ENCODE measurements at places on chromosomes 3 and 15.

GRCh38 chr3:176167272-176167671, 1030.0 kb downstream of the TBL1XR1 start:
- DNase-seq = no peak

DNA sequence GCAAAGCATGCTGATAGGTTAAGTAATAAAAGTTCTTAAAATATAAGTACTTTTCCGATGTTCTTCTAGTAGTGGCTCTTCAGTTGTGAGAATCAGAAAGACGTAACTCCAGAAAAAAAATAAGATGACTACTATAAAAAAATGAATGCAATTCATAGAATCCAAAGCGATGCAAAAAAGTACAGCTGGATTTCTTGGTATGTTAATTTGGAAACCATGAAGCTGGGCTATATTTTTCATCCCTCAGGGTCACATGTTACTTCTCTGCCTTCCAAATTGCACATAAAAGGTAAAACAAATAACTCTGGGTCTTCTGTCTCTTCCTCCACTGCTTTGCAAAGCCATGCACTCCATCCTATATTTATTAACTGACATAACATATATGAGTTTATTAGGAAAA, 843.9 kb upstream of the DPPA4 start:
- DNase-seq = no peak

GRCh38 chr15:40941068-40941527, 12.0 kb downstream of the DLL4 start:
- DNase-seq = no peak

GRCh38 chr3:19506171-19506570, 357.9 kb downstream of the KCNH8 start:
- DNase-seq = no peak

DNA sequence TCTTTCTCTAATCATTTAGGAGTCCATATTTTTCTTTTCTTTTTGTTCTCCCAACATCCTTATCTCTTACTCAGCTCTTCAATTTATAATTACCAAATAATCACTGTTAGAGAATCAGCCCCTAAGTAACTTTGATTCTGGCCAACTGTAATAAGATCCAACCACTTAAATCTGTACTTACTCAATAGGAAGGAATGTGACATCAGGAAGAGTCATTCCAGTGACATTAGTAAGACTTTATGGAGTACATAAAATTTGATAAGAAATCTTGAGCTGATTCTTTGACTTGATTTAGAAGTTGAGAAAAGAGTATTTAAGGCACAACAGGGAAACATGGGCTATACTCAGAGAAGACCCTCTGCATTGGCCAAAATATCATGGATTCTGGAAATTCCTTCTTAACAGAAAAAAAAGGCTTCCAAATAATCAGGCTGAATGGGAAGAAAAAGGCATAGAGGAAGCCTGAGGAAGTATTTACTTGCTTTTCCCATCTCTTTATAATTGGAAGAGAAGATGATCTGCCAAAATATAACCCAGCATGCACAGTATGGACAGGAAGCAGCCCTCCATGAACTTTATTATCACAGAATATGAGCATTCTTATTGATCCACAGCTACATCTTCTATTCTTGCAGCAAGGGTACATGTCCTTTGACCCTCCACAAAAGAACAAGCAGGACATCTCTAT, 289.7 kb upstream of the TPRG1 start:
- peak; percentile 93 for DNase-seq

DNA sequence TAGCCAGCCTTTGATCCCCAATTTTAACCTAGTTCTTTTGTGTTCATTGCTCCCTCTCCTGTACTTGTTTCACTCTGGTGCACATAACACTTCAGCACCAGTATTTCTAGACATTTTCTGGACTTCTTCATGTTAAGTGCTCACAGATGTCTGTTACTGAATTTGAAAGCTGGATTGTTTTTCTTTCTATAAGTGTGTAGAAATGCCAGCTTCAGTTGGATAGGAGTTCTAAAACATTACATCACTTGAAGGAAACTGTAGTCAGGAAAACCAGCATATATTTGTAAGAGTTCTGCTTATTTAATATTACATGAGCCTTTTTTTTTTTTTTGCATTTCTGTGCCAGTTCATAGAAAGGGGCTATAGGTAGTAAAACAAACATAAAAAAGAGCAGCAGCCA, 21.6 kb downstream of the QTRT2 start:
- DNase-seq = no peak

- no peak for DNase-seq
Observed at GRCh38 chr3:178749471-178749870, 213.2 kb downstream of the KCNMB2 start.

DNA sequence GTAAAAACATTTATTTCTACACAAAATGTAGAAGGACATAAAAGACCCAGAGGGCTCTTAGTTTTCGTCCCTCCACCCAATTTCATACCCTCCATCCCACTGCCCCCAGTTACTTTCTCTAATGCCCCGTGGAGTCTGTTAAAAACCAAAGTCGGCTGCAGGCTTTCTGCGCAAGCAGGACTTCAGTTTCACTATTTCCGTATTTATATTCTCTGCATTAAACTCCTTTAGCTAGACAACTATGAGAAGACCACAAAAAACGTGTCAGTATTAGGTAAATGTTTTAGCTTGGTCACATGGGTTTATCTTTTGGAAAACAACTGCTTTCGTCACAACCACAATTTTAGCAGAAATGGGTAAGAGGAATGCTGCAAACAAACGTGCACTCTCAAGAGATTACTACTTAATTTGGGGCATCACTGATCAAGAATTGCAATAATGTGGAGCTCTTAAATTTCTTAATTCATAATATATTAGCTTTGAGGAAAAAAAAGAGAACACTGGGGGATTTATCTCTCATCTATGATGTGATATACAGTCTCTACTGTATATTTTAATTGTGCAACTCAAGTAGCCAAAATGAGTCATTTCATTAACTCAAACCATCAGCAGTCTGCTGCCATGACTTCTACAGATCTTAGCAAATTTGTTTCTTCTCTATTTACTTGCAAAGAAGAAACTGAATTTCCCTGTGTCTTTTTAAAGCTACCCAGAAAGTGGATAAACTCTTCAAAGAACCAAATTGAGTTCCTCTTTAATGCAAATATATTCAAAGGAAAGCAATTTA, 740 bp upstream of the NSMCE3 start:
- DNase-seq = peak; percentile 34

DNA sequence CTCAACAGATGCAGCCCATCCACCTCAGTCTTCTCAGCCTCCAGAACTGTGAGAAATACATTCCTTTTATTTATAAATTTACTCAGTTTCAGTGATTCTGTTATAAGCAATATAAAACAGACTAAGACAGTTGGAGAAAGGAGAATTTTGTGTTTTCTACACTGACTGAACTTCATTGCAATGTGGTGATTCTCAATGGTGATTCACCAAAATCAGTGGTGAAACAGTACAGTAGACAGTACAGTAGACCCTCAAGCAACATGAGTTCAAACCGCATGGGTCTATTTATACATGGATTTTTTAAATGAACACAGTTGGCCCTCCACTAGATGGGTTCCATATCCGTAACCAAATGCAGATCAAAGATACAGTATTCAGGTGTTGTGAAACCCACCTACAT, 403.1 kb upstream of the TGFBR2 start:
- DNase-seq = peak; percentile 74

- peak; percentile 61 for DNase-seq
Observed at GRCh38 chr3:105334138-105334882, 32.4 kb upstream of the ALCAM start.

DNA sequence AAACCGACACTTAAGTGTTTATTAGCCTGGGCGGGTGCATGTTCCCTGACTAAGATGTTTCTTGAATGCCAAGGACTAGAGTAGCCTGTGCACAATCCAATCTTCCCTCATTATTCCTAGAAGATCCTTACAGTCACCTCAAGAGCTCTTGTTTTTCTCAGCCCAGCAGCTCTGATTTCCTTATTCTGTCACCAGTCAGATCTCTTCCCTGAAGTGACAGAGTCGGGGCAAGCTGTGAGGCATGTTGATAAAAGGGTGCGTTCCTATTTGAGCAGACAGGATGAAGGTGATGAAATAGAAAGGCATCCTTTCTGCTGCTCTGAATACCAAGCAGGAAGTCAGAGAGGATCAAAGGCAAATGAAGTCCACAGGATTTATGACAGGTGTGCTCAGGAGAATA, 125.6 kb upstream of the MCTP2 start:
- DNase-seq = no peak

DNA sequence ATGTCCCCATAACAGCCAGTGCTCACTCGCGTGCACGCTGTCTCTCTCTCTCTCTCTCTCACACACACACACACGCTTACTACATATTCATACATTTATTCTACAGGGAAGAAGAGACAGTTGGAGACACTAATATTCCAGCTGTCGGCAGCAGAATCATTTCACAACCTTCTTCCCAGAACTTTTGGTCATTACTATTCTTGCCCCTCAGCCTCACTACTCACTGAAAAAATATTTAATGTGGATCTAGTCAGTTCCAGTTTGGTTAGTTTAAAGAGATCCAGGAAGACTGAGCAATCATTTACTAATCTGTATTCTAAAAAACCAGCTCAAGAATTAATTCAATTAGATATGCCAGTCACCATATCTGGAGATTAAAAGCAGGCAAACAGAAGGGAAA, 394.9 kb downstream of the PTPRG start:
- peak; percentile 77 for DNase-seq

DNA sequence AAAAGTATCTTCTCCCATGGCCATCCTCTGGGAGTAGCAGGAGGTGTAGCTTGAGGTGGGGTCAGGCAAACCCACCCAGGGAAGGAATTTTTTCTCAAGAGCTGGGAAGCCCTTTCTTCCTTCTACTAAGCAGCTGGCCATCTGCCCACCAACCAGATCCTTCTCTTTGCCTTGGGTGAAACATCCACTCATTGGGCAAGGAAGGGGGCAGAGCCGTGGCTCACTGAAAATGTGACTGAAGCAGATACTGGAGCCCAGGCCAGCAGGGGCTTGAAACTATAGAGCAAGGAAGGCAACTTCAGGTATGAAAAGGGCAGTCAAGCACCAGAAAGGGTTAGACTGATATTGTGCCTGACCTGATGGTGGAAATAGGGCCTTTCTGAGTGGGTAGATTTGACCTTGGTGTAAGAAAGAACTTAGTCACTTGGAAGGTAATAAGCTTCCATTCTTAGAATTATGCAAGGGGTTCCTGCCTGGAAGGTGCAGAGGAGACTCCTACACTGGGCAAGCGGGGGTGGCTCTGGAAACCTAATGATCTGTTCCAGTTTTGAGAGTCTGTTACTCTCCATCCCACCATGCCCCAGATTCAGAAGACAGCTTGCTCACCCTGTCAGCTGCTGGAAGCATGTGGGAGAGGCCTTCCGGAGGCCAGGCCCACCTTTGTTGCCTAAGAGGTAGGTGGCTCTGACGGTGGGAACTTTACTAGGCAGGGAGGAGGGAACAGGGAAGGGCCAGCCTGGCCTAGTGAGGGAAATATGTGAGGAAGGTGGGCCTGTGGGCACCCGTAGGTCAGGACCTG, 22.0 kb upstream of the PLA2G4E start:
- no peak for DNase-seq

DNA sequence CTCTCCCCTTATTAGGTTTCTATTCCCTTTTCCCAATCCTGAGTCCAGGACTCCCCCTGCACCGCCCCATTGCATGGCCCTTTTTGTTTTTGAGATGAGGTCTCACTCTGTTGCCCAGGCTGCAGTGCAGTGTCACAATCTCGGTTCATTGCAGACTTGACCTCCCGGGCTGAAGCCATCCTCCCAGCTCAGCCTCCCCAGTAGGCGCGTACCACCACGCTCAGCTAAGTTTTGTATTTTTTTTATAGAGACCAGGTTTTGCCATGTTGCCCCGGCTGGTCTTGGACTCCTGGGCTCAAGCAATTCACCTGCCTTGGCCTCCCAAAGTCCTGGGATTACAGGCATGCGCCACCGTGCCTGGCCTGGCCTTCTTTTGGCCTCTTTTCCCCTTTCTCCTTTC, 29.3 kb downstream of the PDIA5 start:
- no peak for DNase-seq

- DNase-seq = peak; percentile 69
Observed at GRCh38 chr3:56086355-56086754, 381.9 kb downstream of the ERC2 start.

DNA sequence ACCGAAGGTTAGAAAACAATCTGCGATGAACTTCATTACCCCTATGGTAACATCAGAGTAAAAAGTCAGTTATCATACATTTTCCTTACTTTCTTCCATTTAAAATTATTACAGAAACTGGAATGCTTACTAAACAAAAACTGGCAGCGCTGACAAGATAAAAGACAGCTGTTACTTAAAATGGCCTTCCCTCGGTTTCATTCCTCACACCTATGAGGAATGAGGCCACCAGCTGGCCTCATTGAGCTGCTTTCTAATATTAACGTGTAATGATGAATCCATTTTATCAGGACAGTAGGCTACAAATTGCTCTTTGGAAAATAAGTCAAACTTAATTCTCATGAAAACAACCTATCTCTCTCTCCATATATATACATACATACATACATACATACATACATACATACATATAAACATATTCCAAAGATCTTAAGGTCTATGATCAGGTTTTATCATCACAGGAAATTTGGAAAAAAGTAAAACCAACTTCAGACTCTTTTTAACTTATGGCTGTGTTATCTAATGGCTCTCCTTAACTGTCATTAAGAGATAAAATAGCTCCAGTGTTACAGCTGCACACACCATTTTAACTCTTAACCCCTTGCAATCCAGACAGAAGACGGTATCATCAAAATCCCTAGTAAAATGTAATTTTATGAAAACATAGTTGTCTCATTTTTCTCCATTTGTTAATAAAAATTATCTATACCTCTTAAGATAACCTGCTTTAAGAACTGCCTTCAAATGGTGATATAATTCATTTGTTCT, 5.2 kb downstream of the CCNL1 start:
- no peak for DNase-seq

- no peak for DNase-seq
Observed at GRCh38 chr3:117454254-117454653, 744.7 kb downstream of the TUSC7 start.

- DNase-seq = peak; percentile 88
Observed at GRCh38 chr3:122977746-122978466, 49.7 kb downstream of the SEMA5B start.

DNA sequence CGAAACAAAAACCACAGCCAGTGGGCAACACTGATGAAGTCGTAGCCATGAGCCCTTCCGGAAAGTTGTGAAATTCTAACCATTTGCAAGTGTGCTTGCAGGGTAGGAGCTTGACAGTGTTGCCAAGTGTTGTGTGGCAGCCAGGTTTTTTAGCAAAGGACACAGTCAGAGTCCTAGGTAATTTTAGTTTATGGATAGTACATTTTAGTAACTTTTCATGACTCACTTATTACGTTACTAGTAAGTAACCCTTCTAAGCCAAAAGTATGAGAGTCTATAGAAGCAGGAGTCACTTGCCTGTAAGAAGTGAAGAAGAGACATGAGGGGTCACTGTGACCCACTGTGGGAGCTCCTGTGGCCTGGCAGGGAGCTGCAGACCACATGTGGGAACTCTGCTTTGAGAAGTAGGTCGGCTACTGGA, 54.8 kb upstream of the ADPGK start:
- no peak for DNase-seq

DNA sequence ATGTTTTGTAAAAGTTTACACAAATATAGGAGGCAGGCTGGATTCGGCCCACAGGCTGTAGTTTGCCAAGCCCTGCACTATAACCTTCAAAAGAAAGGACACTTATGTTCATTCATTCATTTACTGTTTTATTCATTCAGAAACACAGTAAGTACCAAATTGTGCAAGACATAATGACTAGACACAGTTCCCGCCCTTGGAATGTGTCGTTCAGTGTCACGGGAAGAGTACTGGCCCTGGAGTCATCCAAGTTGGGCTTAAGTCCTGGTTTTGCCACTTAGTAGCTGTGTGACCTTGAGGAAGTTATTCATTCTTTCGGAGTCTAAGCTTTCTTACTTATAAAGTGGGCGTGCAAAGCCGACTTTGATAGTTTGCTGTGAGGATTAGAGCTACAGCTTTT, 22.0 kb downstream of the COLQ start:
- no peak for DNase-seq

GRCh38 chr3:158458464-158458863, 112.5 kb upstream of the MLF1 start:
- no peak for DNase-seq
